Activated naive CD4-positive, alpha-beta T cell (primary cell): ENCODE measurements at places on chromosomes 11 and 22.

DNA sequence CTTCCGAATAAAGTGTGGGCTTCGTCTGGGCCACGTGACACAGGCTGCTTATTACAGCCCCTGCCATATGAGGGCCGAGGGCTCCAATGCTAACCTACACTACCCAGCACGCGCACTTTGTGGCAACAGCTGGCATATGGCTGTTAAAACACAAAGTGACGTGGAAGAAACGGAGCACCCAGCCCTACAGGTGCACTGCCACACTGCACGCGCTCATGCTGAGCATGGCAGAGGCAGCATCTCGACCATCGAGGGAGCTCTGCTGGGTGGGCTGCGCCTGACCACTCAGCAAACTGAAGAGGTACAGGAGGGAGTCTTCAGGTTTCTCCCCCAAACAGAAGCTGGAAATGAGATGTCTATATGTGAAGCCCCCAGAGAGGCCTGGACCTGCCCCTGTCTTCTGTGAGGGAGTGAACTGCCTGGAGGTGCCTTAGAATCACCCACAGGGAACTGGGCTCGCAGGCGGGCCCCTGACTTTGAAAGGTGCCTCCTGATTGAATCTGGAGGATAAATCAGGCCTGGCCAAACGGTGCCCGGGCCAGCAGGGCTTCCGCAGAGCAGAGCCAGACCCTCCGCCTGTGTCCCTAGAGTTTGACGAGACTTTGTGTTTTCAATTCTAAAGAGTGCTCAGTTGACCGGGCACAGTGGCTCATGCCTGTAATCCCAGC, 18.3 kb downstream of the TSSC4 start:
- no peak for DNase-seq

- no peak for DNase-seq
Observed at GRCh38 chr11:78444726-78445125, 27.1 kb upstream of the GAB2 start.

- no peak for DNase-seq
Observed at GRCh38 chr11:65501472-65502273, 2.8 kb downstream of the MALAT1 start.

- no peak for DNase-seq
Observed at GRCh38 chr11:68411501-68411991, 49.0 kb upstream of the PPP6R3 start.

- no peak for DNase-seq
Observed at GRCh38 chr11:27868226-27868625, 168.0 kb upstream of the BDNF start.

DNA sequence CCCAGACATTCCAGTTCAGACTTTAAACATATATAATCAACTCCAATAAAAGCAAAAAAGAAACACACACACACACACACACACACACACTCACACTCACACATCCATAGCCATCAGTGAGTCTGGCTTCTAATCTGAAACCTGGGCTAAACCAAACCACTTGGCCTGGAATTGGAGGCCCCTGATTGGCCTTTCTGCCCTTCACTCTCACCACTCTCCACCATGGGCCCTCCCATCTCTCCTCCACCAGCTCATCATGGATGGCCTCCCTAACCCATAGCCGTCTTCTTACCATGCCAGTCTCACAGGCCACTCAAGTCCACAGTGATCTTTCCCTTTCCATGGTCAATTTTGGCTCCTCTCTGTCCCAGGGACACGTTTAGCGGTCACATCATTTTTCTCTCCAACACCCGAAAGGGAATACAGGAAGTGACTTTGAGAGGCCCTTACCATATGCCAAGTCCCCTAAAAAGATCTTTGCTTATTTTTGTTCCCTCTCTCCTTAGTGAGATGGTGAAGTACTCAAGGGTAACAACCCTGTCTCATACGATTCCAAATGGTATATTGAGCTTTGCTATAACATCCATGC, 66.6 kb downstream of the ENDOD1 start:
- DNase-seq, result no peak

DNA sequence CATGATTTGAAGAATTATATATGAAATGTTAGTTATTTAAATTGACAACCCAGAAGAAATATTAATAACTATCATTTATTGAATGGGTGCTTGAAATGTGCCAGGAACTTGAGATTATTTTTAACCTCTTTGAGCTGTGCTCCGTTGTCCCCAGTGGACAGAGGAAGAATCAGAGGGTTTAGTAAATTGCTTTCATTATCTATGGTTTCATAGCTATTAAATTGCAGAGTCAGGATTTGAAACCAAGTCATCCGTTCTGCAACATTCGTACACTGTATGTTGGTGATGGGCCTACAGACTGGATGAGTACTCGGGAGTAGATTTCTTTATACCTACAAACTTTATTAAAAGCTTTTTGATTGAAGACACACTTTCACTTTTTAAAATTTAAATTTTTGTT, 4.9 kb downstream of the HSD17B12 start:
- DNase-seq, result no peak

GRCh38 chr11:133168016-133168415, 364.3 kb downstream of the OPCML start:
- no peak for DNase-seq

DNA sequence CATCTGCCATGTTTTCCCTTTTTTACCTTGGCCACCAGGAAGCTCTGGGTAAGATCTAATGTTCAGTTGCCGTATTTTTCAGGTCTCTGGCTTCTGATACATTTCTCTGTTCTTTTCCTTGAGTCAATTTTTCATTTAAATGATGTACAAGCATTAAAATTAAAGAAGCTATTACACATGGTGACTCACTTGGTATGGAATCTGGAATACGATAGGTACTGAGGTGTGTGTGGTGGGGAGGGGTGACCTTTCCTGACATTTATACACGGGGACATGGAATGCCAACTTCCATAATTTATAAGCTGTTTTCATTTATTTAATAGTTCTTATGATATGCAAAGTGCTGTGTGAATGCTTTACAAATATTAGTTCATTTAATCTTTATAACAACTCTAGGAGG, 47.8 kb upstream of the ALX4 start:
- no peak for DNase-seq

DNA sequence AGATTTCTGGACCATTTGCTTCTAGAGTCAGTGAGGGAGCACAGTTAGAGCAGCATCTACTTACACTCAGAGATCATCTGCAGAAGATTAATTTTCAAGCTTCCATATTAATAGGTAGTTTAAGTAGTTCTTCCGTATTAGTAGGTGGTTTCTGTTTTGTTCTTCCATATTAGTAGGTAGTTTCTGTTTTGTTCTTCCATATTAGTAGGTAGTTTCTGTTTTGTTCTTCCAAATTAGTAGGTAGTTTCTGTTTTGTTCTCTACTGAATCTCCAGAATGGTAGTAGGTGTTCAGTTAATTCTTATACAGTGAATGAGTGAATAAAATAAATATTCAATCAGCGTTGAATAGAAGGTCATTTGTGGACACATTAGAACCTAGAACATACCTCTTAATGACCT, 175.7 kb downstream of the TMEM135 start:
- DNase-seq, result no peak

DNA sequence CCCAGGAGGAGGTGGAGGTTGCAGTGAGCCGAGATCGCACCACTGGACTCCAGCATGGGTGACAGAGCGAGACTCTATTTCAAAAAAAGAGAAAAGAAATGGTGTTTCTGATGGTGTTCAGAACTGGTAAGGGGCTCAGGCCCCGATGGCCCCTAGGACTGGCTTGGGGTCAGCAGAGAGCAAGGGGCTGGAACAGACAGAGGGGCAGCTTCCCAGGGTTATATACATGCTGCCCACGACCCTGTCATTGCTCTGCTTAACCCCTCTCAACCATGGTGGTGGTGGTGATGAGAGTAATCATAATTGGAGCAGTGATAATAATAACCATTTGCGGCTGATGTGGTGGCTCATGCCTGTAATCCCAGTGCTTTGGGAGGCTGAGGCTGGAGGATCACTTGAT, 79.4 kb downstream of the CEP164 start:
- DNase-seq, result no peak

DNA sequence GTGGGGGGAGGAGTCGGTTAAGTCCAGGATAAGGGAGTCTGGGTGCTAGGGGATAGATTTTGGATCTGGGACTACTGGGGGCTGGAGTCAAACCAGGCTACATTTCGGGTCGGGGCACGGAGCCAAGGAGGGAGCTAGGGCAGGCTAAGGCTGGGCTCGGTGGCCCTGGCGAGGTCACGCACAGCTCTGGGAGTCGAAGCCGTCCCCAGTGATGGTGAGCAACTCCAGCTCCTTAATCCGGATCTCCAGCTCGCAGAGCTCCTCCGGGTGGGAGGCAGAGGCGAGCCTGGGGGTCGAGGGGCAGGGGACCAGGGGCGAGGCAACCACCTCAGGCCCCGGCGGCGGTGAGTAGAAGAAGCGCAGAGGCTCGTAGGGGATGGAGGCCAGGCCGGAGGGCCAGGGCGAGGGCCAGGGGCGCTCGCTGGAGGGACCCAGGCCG, 544 bp downstream of the C11orf91 start:
- DNase-seq, result no peak

DNA sequence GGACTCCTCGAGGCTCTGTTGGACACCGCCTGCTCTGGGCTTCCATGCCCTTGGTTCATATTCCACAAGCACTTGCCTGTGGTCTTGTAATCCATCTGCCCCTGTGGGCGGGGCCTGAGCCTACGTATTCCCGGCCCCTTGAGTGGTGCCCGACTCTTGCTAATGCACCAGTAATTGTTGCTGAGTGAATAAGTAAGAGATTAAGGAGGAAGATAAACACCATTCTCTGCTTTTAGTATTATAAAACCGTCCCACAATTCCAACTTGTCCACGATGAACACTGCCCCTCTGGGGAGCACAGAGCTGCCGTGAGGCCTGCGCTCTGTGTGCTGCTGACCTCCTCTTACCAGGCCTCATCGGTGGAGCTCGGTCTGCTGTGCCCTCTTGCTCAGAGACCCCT, 50.3 kb downstream of the MICAL2 start:
- no peak for DNase-seq
